T1000 (cell line): ENCODE measurements at places on chromosomes 2 and 18.

GRCh38 chr18:55228707-55229106, 269.4 kb upstream of the CCDC68 start:
- DNase-seq: no peak

DNA sequence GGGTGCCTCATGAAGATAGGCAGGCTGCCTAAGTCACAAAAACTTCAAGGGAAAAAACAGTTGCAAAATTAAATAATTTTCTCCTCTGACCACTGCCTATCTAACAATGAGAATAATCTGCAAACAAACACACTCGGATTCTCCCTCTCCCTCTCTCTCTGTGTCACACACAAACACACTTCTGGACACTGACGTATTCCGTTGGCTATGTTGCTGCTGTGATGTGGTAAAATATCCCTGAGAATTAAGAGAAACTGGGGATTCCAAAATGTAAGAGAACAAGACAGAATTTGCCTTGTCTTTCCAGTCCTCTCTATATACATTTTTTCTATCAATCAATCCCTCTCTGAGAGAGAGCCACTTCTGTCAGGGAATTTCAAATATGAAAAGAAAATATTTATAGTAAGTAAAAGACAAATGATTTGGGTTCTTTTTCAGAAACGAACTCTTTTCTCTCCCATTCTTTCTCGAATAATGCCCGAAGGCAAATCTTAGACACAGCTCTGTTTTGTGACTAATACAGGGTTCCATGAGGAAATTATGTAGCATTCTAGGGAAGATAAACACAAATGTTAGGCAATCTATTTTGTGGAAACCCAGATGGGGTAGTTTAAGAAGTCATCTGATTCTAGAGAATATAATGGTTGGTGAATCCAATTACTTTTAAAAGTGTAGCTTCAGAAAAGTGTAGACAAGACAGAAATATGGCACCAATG, 310.3 kb upstream of the CYP26B1 start:
- no peak for DNase-seq

GRCh38 chr2:19246496-19246895, 111.9 kb downstream of the OSR1 start:
- no peak for DNase-seq

- no peak for DNase-seq
Observed at GRCh38 chr18:11672846-11673454, 16.1 kb upstream of the GNAL start.

GRCh38 chr2:197237291-197238042, 73.1 kb downstream of the ANKRD44 start:
- no peak for DNase-seq

DNA sequence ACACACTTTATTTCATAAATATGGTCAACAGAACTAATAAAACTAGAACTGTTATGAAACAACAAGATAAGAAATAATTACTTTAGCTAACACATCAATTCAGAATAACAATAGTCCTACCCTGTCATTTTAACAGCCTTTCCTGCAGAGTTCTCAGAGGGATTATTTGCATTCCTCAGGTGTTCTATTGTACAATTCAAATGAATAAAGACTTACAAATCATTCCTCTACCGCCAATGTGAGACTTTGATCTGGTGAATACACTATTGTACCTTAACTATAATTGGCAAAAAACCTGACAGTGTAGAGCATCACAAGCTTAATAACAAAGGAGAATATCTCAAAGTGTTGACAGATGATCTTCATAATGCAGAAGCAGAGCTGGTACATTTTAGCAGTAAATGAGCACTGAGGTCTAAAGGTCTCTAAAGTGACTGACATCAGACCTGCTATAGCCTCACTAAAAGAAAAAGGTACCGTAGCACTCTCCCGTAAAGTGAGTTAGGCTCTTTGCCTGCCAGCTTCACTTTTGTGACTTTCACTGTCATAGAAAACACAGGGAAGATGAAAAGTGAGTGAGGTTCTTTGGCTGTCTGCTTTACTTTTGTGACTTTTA, 118.8 kb upstream of the SP3 start:
- DNase-seq: no peak
